ENCODE measurements at places on chromosomes 3 and 15.

- DNase-seq, result no peak
These were observed 39.4 kb upstream of the PCSK6 start for GRCh38 chr15:101528917-101529299.

DNA sequence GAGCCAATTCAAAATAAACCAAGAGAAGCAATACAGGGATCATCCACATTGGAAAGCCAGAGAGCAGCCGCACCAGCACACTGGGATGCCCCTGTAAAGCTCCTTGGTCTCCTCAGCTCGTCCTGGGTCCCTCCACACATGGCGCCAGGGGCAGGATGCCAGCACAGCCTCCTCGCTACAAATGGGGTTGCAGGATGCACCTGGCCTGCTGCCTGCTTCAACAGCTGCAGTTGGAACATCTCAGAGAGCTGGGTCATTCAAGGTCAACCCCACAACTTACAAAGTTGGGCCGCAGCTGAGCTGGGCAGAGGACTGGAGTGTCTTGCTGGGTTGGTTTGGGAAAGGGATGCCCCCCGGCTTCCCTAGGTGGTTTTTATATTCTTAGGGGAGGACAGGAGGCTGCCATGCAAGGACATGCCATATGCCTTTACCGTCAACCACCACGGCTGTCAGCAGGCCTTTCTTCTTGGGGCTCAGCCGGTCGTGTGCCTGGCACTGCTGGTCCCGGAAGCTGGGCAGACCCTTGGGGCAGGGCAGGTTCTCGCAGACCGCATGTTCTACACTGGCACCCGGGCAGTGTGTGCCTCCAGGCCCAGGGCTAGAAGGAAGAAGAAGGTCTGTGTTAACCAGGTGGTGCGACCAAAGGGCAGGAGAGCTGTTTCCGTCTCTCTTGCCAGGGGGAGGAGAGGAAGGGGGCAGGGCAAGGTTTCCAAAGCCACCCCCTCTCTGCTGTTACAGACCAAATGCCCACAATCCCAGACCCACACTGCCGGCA lies 225.2 kb downstream of the ADAMTS17 start:
- peak; percentile 36 for DNase-seq

GRCh38 chr15:36803773-36804172 lies 224.3 kb downstream of the CDIN1 start:
- no peak for DNase-seq

DNA sequence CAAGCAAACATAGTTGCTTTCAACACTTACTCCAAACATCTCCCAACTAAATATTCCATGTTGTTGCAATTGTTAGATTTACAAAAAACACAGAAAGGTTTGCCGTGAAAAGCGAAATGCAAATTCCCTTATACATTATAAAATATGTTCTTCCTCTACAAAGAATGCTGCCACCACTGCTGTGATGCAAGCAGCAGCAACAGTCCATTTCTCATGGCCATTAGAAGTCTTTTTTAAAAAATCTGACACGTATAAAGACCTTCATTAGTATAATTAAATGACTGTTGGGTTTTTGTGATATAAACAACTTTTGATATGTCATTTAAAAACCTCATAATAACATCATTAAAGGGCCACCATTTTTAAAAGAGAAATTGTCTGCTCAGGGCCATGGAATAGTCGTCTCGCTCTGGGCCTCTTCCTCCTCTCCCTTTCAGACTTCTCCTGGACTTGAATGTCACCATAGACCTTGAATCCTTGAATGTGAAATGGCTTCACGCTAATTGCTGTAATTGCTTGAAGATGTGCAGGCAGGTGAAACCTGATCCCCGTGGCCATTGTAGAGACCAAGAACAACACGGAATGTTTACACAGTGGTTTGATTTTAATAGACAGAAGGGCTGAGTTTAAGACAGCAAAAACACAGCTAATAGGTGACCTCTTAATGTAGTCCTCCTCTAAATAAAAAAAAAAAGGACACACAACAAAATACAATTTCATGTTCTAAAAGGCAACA lies 450.4 kb downstream of the FOXP1 start:
- no peak for DNase-seq

DNA sequence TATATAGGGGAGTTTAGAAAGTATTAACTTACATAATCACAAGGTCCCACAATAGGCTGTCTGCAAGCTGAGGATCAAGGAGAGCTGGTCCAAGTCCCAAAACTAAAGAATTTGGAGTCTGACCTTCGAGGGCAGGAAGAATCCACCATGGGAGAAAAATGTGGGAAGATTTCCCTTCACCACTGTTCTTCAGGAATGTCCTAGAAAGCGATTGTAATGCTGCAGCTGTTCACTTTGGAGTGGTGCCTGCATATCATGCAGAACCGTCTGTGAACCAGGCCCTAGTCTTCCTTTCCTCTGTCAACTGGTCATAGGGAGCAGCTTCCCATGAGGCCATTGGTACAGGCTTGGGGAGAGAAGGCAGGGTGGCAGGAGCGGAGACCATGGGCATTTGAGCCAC lies 497.9 kb upstream of the ARPP21 start:
- DNase-seq, result peak; percentile 25

DNA sequence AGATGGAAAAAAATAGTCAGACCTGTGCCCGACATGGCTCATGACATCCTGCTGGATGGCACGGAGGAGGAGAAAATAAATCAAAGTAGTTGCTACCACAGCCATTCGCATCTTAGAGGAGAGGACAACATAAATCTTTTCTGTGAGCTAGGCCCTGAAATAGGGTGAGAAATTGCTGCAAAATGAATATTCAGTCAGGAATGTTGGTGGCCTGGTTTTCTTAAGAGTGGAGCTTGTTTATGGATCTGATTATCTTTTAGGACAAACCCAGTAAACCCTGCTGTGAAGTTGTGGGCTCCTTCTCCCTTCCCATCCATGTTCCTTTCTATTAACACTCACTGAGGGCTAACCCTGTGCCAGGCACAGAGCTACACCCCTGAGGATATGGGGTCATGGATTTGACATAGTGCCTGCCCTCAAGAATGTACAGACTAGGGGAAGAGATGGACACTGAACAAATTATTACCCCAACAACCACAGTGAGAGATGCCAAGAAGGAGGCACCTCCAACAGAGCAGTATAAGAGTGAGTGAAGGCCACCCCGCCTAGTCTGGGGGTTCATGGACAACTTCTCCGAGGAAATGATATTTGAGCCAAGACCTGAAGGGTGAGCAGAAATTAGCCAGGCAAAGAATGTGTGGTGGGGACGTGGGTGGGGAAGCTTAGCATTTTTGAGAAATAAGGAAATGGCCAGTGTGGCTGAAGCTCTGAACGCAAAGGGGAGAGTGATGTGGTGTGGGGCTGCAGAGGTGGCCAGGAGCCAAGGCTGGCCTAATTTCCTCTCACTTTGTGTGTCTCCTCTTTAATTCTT lies 68.9 kb upstream of the ARL8B start:
- DNase-seq, result peak; percentile 36

- DNase-seq, result peak; percentile 13
These were observed 303.4 kb downstream of the ZNF385D start for GRCh38 chr3:21447476-21448151.

DNA sequence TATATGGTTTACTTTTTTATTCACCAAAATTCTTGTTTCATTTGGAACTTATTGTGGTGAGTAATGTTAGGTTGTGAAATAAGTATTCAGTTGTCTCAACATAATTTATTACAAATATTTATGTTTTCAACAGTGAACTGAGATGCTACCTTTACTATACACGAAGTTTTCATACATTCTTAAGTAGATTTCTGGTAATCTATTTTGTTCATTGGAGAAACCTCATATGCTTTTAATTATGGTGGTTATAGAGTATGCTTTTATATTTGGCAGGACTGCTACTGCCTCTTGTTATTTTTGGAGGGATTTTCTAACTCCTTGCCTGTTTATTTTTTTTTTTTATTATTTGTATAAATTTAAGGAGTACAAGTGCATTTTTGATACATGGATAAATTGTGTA lies 253.1 kb downstream of the NLGN1 start:
- no peak for DNase-seq

DNA sequence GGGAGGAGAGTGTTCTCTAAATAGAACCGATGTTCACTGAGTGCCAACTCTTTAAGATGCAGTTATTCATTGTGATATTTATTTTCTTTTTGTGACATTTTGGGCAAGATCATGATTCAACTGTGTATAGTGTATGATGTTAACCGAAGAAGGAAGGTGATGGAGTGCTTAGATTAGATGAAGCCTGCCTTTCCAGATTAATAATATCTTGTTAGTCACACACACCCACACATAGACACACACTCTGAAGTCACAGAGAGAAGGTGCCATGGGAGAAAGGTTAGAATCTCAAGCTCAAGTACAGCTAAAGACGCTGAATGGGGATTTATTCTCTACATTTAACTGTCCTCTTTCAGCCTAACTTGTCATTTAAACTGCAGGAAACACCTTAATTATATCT lies 77.0 kb downstream of the SLC9A9 start:
- no peak for DNase-seq

DNA sequence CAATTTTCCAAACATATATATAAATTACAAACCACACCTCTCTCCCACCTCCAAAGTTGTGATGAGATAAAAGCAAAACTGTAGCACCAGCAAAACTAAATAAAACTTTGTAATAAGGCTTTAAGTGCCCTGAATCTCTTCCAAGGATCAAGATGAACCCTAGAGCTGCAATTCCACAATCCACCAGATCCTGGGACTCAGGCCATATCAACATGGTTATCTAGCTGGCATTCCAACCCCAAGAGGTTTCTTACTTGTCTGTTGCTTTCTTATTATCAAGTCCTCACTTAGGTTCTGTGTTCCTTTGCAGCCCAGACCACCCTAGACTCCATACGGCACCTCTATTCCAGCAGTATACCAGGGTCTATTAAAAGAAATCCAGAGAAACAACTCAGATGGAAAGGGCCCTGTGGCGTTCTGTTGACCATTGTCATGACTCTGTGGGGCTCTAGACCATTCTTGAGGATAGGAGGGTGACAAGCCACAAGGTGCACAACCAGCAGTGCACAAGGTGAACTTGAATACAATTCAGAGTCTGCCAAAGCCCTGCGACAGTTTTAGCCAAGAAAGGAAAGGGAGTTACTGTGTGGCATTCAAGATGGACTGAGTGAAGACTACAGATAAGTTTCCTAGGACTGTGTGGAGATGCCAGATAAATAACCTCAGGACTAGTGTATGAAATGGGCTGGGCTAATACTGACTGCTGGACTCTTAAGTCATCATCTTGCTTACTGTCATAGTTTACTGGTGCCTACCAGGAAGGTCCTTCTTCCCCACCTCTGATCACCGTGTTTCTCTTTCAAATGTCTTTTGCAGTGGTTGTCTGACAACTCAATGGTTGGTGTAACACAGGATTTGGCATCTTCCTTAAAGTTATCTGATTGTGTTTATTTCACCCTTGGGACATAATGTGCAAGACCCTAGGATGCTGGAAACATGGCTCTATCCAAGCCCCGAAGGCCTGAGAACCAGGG lies 27.2 kb downstream of the ACKR2 start:
- DNase-seq, result no peak

- DNase-seq, result no peak
These were observed 124.9 kb upstream of the GAP43 start for GRCh38 chr3:115498421-115498820.

- DNase-seq, result no peak
These were observed 19.0 kb downstream of the ACAA1 start for GRCh38 chr3:38117748-38118420.

DNA sequence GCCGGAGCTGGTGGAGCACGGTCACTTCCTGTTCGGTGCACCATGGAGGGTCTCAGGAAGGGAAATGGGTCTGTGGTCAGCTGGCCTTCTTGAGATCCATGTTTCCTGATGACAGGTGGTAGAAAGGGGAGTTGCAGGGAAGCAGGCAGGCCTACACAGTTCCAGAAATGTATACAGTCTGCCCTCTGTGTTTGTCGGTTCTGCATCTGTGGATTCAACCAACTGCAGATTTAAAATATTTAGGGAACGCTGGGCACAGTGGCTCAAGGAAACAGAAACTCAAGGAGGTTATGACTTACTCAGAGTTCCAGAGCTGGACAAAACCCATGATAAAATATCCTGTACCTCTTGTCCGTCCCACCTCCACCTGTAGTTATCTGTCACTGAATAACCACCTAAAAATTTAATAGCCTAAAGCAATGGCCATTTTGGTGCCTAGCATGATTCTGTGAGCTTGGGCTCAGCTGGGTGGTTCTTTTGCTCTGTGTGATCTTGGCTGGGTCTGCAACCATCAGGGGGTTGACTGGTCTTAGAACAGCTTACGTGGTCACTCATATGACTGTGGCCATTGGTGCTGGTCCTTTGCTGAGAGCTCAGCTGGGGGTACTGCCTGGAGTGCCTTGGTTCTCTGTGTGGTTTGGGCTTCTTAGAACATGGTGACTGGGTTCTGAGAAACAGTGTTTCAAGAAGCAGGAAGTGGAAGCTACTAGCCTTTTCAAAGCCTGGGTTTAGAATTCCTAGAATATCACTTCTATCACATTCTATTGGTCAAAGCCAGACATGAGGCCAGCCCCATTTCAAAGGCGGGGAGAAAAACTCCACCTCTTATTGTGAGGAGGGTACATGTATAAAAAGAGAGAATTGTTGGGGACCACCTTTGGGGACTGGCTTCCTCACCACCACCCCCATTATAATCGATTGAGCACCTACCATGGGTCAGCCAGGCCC lies 239.7 kb upstream of the BHLHE40 start:
- DNase-seq, result no peak

GRCh38 chr3:28645149-28645548 lies 296.5 kb upstream of the AZI2 start:
- no peak for DNase-seq

GRCh38 chr3:196596355-196596754 lies 27.9 kb downstream of the FBXO45 start:
- no peak for DNase-seq

- no peak for DNase-seq
These were observed 7.5 kb upstream of the UACA start for GRCh38 chr15:70770863-70771262.

GRCh38 chr3:152026033-152026556 lies 152.7 kb downstream of the SUCNR1 start:
- DNase-seq, result peak; percentile 44

DNA sequence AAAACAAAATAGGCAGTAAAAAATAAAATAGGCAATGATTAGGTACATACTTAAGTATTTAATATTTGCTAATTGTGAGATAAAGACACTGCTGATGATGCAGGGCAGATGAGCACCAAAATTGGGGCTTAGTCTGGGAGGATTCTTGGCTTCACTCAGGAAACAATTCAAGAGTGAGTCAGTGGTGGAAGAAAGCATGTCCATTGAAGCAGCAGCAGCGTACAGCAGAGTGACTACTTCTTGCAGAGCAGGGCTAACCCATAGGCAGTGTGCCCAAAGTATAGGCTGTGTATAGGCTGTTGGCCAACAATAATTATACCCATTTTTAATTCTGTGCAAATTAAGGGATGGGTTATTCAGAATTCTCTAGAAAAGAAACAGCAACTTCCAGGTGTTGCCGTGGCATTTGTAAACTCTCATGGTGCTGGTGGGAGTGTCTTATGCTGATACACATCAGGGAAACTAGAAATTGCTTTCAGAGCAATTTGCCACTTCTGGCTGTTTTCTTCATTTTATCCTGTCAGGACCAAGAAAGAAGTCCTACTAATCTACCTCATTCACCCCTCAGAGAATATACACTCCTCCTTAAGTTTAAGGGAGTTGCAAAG lies 317.3 kb upstream of the NAALADL2 start:
- DNase-seq, result no peak

GRCh38 chr15:22780267-22780666 lies 6.2 kb upstream of the NIPA1 start:
- no peak for DNase-seq

- no peak for DNase-seq
These were observed 122.3 kb upstream of the MBNL1 start for GRCh38 chr3:152146461-152146860.

All from skeletal muscle cell (primary cell).